ENCODE measurements at places on chromosomes 6 and 20. TPM values are rescaled to one million over a fixed set of nuclear protein-coding genes. Genes with fewer than 3 reads are reported as not detected.

Gene CST3
- 417 TPM for total RNA-seq

DNA sequence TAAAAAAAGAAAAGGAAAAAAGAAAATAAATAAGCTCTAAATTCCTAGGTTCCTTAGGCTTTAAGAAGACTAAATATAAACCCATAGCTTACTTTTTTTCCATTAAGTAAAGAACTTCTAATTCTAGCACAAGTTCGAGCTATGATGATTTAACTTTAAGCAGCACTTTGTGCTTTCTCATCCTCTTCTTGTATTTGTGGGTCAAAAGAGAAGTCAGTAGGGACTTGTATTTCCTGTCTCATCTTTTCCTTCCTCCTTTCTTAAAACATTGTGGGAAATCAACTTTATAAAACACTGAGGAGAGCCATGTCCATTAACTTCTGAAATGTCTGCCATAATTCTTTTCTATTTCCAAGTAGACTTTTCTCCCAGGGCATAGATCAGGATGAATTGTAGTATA, 637.7 kb upstream of the CITED2 start:
- no peak for DNase-seq

Gene EYS
- total RNA-seq = 0.13 TPM

Gene HMGCLL1
- not detected for total RNA-seq

Gene B3GAT2
- not detected for total RNA-seq

All from HT-29 (cell line).